Stimulated activated CD8-positive, alpha-beta memory T cell treated with anti-CD3 and anti-CD28 coated beads, Interleukin-7, amount 100 ng/mL, for 1 hour (primary cell): ENCODE measurements at places on chromosomes 13 and 19.
A peak's percentile ranks its signal among the peaks of the same experiment; 100 is the strongest.

- DNase-seq: no peak
These were observed 15.1 kb downstream of the ACTMAP start for GRCh38 chr19:40735013-40735771.

- no peak for DNase-seq
These were observed 121.5 kb upstream of the CSNK1A1L start for GRCh38 chr13:37226971-37227370.

- DNase-seq: no peak
These were observed 550.9 kb downstream of the GPC6 start for GRCh38 chr13:93777504-93777903.

DNA sequence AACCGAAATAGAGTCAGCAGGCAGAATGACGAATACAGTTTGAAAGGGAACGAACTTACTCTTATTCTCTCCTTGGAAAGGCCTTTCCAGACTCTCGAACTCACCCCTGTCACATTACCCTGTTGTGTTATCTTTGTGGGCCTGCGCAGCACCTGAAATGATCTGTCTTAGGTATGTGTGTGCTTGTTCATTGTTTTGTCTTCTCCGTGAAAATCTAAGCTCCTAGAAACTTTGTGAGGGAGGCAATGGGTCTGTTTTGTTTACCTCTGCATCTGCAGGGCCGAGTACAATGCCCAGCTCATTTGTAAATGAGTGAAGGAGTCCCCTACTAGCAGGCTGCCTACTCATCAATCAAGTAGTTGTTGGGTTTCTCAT lies 19.6 kb downstream of the HMGB1 start:
- no peak for DNase-seq

DNA sequence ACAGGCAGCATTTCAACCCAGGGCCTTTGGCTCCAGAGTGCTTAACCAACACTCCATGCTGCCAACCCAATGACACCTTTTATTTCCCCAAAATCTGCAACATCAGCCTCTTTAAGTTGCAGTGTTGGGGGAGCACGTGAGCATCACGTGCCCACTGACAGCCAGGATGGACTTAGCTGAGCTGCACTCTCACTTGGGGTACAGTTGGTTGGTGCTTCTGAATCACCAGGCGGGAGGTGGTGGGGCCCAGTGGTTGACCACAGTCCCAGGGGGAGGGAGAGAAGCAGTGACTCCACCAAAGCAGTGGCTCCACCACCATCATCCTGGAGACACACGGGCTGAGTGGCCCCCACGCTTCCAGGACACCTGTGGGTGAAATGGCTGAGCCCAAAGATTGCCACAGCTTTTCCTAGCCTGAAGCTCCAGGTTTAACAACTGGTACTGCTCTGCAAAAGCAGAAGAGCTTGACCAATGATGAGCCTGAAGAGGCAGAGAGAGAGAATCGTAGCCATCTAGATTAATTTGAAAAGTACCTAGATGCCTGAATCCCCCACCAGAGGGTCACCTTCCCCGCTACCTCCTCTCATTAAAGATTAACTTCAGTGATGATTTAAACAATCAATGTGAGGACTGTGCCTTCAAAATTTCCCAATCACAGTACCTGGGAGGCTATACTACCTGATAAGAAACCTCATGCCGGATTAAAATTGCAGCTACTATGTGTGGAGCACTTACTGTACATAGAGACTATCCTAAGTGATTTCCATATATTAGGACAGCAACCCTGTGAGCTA lies 193.8 kb downstream of the FOXO1 start:
- no peak for DNase-seq

GRCh38 chr13:50805805-50806204 lies 37.7 kb downstream of the DLEU7 start:
- DNase-seq: no peak

- no peak for DNase-seq
These were observed 1353.3 kb downstream of the UQCRFS1 start for GRCh38 chr19:27859689-27860088.

- no peak for DNase-seq
These were observed 61.7 kb downstream of the PDS5B start for GRCh38 chr13:32647926-32648325.

GRCh38 chr13:95624020-95624419 lies 20.5 kb downstream of the DZIP1 start:
- DNase-seq: no peak

GRCh38 chr19:2475018-2475701 lies 767 bp upstream of the GADD45B start:
- peak; percentile 14 for DNase-seq

- DNase-seq: no peak
These were observed 4.1 kb downstream of the ACP4 start for GRCh38 chr19:50794074-50794875.
